AG09309 (cell line): ENCODE measurements at places on chromosomes 1 and 21.

GRCh38 chr1:5913078-5913845, 79.0 kb downstream of the NPHP4 start:
- DNase-seq: no peak

- DNase-seq: no peak
Measured at GRCh38 chr1:200310824-200311223, 99.0 kb downstream of the ZNF281 start.

- DNase-seq: no peak
Measured at GRCh38 chr1:225709101-225709500, 56.2 kb upstream of the ENAH start.

- DNase-seq: no peak
Measured at GRCh38 chr1:156751451-156751756, at the start of gene HDGF. TSS of gene HDGF (minus strand) at chr1:156751675. CDS start at chr1:156751429, 246 bp downstream.

- no peak for DNase-seq
Measured at GRCh38 chr1:232880354-232880753, 70.1 kb upstream of the NTPCR start.

DNA sequence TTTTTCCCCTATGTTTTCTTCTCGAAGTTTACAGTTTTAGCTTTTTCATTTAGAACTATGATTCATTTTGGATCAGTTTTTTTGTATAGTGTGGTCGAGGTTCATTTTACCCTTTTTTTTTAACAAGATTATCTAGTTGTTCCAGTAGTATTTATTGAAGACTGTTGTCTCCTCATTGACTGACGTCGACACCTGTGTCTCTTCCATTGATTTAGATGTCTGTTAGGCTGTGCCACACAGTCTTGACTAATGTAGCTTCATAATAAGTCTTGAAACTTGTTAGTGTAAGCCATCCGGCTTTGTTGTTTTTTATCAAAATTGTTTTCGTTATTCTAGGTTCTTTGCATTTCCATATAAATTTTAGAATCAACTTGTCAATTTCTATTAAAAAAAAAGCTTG, 45.2 kb downstream of the CAMSAP2 start:
- no peak for DNase-seq

GRCh38 chr1:237681210-237681609, 209.5 kb downstream of the ZP4 start:
- no peak for DNase-seq
